Fibroblast of the aortic adventitia (primary cell): ENCODE measurements at places on chromosomes 16 and 17. TPM values are rescaled to one million over a fixed set of nuclear protein-coding genes. Genes with fewer than 3 reads are reported as not detected.

The DUSP3 gene
- 29.9 and 37.5 TPM in 2 replicates for total RNA-seq

The FLII gene
- 214 and 305 TPM in 2 replicates for total RNA-seq

The CDC42EP4 gene
- total RNA-seq = 35.5 and 41.8 TPM in 2 replicates

The IL32 gene
- total RNA-seq = 7.6 and 7.8 TPM in 2 replicates

The TP53TG3F gene
- not detected in 2 replicates for total RNA-seq

The CLEC19A gene
- total RNA-seq = not detected in 2 replicates

The PLK1 gene
- total RNA-seq = 6.2 and 16.8 TPM in 2 replicates

The CCDC40 gene
- total RNA-seq = 3.0 and 5.2 TPM in 2 replicates

The FZD2 gene
- total RNA-seq = 1.8 and 16.4 TPM in 2 replicates
